ENCODE measurements at places on chromosomes 3 and 15.

DNA sequence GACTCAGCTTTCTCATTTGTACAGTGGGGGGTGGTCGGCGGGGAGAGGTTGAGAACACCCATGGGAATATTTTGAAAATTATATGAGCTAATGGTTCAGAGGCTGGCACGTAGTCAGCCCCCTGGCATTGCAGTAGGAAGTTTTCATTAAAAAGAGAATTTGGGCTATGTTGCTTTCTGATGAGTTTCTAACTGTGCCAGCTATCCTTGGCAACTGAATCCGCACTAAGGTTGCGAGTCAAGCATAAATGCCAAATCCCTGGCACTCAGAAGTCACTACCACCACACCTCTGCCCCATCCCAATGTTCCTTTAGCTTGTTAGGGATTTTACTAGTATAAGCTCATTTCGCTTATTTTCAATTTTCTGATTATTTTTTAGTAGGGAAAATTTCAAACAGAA is 91.6 kb downstream of the DNASE1L3 start:
- no peak for DNase-seq

DNA sequence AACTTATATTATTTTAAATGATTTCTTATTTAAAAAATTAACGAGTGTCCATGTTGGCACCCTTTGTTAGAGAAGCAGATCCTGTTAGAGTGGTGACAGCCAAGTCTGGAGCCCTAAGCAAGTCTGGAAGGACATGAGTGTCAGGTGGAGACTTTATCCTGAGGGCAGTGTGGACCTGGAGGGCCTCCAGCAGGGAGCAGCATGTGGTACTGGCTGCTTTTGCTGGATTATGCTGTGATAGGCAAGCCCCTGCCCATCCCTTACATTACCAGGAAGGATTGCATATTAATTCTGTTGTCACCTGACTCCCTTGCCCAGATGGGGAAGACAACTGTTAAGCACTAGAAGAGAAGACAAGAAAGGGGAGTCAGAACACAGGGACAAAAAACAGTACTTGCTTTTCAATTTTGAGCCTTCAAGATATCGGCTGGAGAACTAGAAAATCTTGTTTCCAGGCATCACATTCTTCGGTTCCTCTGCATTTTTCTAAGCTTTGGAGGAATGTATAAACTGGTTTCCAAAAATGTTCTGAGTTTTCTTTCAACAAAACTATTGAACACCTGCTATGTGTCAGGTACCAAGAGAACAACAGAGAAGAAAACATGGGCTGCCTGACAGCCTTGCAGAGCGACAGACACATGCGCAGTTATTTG is 22.7 kb downstream of the ZNF860 start:
- no peak for DNase-seq

- DNase-seq, result no peak
Measured at GRCh38 chr3:177294221-177294620, 96.9 kb upstream of the TBL1XR1 start.

GRCh38 chr15:89614164-89614563 is 38.9 kb downstream of the TICRR start:
- no peak for DNase-seq

- no peak for DNase-seq
Measured at GRCh38 chr15:61222010-61222409, 7.1 kb downstream of the RORA start.

GRCh38 chr15:29143909-29144635 is 125.5 kb downstream of the NSMCE3 start:
- DNase-seq, result no peak

- DNase-seq, result no peak
Measured at GRCh38 chr3:73419179-73419803, 205.4 kb downstream of the PDZRN3 start.

DNA sequence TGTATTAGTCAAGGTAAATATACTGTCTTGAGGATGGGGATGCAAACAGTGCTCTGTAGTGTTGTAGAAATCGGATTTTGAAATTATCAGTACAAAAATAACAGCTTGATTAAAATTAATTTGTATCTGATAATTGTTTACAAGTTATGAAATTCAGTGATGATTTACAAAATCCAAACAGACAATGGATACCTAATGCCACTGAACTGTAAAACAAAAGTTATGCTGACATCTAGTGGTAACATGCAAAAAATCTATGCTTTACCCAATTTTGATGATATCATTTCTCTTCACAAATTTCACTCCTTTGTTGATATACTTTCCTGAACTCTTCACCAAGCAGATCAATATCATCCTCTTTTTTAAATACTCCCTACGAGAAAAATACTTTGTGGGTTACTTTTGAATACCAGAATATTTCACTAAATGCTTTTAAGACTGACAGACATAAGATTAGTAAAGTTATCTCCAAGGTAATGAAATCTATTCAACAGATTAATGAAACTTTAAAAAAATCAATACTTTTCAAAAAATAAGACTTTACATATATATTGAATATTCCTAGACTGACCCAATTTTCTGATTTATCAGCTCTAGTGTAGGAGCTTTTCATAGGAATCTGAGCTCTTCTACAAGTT is 36.0 kb downstream of the MNS1 start:
- DNase-seq, result no peak

- DNase-seq, result no peak
Measured at GRCh38 chr15:76553102-76553501, 216.5 kb downstream of the ISL2 start.

GRCh38 chr15:76197703-76198455 is 113.4 kb downstream of the ETFA start:
- DNase-seq, result no peak

DNA sequence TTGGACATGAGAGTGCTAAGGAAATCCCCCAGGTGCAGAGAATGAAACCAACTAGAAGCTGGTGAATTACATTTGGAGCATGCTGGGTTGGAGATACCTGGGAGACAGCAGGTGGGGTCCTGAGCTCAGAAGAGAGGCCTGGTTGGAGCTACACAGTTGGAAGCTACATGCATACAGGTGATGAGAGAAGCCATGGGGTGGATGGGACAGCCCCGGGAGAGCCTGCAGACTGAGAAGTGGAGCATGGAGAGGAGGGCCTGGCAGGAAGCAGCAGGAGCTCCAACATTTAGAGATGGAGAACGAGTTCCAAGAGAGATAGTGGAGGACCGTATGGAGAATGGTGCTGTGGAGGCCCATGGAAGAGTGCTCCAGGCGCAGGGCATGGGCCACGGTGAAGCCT is 10.2 kb downstream of the PAQR5 start:
- no peak for DNase-seq

GRCh38 chr3:100900671-100901335 is 92.4 kb downstream of the ABI3BP start:
- DNase-seq, result no peak

GRCh38 chr3:179260949-179261765 is 10.2 kb upstream of the KCNMB3 start:
- DNase-seq, result peak; percentile 37

GRCh38 chr3:13800064-13800463 is 79.8 kb downstream of the WNT7A start:
- no peak for DNase-seq

- DNase-seq, result no peak
Measured at GRCh38 chr3:193872265-193872753, 263.6 kb upstream of the HES1 start.

DNA sequence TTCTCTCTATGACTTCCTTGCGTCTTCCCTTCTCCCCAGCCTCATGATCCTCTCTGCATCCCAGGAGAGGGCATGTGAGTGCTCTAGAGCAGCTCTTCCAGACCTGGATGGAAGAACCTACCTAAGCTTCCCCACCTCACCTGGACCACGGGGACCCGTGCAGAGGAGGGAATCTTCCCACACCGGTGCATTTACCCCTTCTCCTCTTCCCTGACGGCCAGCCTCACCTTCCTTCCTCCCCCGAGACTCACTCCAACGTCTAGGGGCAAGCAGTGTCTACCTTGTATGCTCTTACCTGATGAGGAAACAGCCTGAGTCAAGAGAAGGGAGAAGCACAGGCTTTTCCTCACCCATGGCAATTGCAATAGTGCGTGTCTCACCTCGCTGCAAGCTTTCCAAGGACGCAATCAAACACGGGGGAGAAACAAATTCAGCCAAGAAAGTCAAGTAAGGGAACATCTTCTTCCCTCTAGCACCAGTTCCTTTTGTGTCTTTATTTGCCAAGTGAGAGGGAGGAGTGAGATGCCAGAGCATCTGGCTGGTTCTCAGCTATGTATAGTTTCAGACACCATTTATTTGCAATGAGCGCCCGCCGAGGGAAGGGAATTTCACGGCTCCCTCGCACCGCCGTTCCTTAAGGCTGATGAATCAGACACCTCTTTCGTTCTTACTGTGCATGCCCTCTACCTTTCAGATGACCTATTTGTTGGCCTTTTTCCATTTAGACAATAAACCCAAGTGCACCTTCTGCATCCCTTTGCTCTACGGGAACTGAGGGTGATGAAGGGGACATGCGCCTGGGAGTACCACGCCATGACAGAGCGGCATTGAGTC is 1.8 kb upstream of the CCR9 start:
- no peak for DNase-seq

Measured in stimulated activated CD4-positive, alpha-beta T cell treated with anti-CD3 and anti-CD28 coated beads, Interleukin-15, amount 100 ng/mL, for 1 hour (primary cell).